ENCODE measurements at places on chromosomes 2 and 18.

DNA sequence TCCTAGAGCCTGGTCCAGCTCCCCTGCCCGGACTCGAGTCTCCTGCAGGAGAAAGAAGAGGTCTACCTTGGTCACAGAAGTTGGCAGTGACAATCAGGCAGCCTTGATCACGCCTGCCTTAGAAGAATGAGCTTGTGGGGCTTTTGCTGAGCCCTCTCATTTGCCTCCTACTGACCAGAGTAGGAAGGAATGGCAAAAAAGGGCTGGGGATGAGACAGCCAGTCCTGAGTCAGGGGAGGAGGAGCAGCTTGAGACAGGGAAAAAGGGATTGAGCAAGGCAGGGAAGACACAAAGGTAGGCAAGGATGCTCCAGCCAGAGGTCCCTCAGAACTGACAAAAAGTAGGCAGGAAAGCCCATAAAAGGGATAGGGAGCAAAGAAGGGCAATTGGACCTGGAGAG is 6.0 kb downstream of the WDR54 start:
- no peak for DNase-seq

DNA sequence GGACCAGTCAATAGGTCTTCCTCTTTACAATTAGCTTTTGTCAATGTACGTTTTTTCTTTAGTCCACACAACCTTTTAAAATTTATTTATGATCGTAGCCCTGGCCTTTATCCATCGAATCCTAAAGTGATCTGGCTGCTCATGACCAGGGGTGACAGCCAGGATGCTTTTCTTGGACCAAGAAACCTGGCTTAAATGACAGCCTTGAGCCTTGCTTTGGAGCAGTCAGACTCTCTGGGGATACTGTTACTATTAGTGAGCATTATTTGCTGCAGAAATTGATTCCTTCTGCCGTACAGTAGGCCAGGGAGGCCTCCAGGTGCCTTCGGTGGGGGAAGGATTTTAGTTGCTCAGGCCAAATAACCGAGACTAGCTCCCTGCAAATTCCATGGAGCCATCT is 70.2 kb downstream of the AGAP1 start:
- DNase-seq = no peak

DNA sequence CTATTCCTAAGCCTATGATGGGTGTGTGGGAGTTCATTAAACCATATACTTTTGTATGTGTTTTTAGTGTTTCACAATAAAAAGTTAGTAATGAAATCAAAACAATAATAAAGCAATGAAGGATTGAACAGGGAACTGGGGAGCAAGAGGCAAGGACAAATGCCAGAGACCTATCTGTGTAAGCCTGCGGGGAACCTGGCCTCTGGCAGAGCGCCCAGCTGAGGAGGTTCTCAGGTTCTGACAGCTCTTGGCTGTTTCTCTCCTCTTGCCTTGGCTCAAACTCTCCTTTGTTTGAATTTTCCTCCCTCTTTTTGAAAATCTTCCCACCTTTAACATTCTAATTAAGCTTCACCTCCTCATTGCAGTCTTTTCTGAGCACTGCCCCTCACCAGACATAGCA is 200.0 kb upstream of the NCKAP5 start:
- DNase-seq = no peak

DNA sequence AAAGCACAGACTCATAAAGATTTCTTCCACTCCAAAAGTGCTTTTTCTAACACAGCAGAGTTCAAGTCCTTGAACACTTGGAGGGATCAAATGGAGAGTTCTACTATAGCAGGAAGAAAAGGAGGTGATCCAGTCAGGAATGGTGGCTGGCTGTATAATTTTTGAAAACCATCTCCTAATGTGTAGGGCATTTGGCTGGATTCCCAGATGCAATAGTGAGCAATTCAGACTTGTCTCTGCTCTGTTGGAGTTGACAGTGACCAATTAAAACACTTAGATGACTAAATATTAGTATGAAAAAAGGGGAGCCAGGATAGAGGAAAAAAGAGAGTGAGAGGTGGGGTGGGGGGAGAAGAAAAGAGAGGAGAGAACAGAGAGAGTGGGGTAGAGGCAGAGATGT is 5.3 kb upstream of the G6PC2 start:
- no peak for DNase-seq

- no peak for DNase-seq
These were observed 507 bp downstream of the CNNM4 start for GRCh38 chr2:96760986-96761832.

- DNase-seq = no peak
These were observed 1.8 kb upstream of the FAP start for GRCh38 chr2:162245061-162245460.

- DNase-seq = no peak
These were observed 53.0 kb downstream of the LYPD6 start for GRCh38 chr2:149383340-149383739.

DNA sequence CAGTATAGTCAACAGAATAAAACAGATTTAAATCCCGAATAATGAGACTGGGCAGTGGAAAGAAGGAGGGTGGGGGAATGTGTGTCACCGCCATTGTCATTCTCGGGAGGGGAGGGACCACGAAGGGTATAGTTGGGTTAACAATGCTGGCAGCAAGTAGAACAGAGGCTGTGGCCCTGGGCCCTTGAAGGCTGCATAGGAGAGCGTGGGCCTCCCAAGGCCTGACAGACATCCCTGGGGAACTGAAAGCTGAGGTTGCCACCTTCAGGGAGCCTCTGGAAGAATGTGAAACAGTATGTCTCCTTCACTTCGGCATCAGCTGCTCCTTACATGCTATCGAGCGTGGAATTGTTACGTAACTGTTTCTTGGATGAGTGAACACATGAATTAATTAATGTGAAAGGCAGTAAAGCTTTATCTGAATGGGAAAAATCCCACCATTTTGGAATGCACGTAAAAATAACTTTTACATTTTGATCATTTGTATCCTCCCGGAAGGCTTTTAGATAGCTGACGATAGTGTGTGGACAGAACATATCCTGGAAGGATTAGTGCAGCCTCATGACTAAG is 92.8 kb upstream of the TTC39C start:
- DNase-seq = no peak

DNA sequence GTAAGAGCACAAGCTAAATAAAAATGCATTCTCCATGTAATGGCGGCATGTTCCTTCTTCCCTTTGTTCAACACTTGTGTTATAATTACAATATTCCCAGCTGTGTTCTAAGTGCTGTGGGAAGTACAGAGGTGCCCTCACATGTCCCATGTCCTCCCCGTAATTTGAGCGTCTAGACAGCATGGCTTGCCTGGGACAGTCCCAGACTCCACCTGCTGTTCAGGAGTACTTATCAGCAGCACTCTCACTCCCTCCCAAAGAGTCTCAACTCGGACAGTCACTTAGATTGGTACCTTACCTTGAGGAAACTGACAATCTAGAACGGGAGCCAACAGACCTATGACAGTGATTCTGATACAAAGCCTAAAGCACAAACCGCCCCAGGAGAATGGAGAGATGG is 370.5 kb downstream of the EIPR1 start:
- DNase-seq = no peak

DNA sequence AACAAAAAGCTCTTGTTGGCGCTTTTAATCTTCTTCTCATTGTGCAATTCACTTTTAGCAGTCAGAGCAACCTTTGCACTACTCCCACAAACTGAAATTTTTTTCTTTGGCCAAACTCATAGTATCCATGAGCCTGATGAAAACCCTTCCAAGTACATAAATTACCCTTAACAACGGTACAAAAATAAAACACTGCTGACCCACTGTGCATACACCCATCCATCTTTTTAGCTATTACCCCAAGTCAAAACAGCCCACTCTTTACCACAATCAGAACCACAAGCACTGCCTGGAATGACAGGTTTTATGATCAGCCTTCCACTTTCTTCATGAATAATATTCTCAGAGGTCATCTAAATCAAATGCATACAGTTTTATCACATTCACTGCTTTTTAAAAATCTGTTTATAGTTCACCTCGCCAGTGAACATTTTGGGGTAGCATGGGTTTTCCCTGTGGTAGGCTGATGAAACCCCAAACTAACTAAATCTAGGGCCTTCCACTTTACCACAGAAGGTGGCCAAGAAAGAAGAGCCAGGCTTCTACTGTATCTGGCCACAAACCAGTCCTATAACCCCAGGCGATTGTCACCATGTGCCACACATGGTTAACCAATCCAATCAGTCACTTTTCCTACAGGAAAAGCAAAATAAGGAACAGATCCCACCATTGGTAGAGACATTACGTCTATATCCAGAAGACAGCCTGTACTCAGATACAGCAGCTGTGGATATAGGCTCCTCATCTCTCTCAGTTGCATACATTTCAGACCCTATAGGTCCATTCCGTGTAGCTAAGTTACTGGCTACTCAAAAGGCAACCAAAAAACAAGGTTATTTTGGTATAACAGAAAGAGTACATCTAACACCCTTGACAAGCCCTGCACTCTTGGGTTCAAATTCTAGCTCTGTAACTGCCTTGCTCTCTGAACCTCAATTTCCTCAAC is 171.3 kb downstream of the THADA start:
- DNase-seq = no peak

- DNase-seq = no peak
These were observed 606.0 kb downstream of the ADCYAP1 start for GRCh38 chr18:1510542-1511179.

DNA sequence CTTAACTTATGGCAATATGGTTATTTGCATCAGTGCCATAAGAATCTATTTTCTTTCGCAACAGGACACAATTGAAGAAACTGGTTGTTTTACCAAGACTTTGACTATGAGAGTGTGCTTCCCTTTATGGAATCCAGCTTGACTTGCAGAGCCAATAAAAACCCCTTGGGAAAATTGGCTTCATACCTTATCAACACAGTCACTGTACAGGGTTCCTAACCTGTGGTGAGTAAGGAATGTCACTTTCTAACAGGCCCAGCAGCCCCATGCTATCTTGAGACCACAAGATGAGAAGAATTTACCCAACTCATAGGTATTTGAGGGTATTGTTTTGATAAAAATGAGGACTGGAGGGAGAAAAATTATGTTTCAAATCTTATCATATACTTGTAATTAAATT is 418.5 kb upstream of the MAP2 start:
- DNase-seq = no peak

DNA sequence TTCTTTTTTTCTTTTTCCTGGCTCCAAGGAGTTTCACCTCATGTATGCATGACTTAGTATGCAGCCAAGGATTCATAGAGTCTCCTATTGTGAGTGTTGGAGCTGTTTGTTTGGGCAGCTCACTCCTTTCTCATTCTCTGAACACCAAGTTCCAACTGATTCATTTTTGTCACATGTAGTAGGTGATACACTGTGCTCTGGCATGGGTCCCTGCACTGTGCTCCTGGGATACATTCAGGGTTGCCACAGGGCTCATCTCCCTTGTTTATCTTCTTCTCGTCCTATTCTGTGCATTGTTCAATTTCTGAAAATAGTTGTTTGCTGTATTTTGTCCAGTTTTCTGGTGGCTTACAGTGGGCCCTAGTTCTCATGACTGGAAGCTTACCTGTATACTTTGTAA is 96.8 kb downstream of the ZNF407 start:
- no peak for DNase-seq

DNA sequence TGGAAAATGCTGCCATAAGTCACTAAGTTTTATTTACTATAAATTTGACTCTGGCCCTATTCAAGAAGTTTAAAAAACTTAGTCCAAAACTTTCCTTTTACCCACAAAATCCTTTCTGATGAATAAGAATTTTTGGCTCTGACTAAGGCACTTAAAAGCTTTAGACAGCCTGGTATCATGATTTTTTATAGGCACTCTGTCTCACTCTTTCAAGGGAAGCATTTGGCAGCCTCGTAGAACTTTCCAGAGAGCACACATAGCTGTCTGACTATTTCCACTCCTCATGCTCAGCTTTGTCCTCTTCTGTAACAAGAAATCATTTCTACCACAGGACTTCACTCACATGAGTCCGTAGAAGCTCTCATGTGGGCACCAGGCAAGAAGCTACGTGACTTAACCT is 32.3 kb upstream of the XDH start:
- no peak for DNase-seq

DNA sequence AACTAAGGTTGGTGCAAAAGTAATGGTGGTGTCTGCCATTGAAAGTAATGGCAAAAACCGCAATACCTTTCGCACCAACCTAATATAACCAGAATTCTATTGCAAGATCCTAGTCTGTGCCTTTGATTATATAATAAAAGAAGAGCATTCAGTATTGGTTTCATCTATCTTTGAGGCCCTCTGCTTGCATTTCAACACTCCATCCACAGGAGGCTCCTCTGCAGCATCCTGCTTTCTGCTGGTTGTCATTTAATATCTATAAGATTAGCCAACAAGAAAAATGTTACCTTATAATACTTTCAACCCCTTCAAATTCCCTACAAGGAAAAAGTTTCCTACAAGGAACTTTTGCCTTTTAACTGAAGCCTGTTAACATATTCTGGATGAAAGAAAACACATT is 139.2 kb downstream of the CDCA7 start:
- DNase-seq = no peak

DNA sequence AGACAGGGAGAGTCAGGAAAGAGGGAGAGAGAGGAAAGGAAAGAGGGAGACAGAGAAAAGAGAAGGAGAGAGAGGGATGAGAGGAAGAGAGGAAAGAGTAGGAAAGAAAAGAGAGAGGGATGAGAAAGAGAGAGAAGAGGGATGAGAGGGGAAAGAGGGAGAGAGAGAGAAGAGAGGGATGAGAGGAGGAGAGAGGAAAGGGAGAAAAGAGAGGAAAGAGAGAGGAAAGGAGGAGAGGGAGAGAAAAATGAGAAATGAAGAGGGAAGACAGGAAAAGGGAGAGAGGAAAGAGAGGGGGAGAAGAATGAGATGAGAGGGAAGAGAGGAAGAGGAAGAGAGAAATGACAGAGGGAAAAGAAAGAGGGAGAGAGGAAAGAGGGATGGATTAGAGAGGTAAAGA is 207.0 kb upstream of the SKOR2 start:
- DNase-seq = no peak

GRCh38 chr2:120134263-120134662 is 88.9 kb downstream of the TMEM185B start:
- no peak for DNase-seq

GRCh38 chr18:11074889-11075288 is 74.5 kb downstream of the PIEZO2 start:
- DNase-seq = peak; percentile 34

GRCh38 chr2:222693837-222694236 is 22.4 kb downstream of the MOGAT1 start:
- no peak for DNase-seq

DNA sequence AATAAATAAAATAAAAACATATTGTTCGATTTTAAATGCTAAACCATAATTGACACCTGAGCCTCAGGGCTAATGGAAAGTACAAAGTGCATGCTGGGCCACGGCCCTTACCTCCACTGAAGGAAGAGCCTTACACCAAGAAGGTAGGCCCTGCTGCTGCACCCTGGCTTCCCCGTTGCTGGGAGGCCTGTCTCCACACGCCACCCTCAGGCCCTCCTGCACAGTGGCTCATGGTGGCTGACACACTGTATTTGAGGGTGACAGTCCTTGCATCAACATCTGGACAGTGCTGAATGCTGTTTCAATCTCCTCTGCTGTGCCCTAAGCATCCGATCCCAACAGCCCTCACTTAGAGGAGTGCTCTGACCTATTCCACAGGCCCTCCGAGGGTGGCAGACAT is 39.3 kb upstream of the EDAR start:
- DNase-seq = no peak

- DNase-seq = no peak
These were observed 755 bp downstream of the SPAST start for GRCh38 chr2:32064021-32064601.
